ENCODE measurements at places on chromosomes 2 and 18. TPM values are rescaled to one million over a fixed set of nuclear protein-coding genes. Genes with fewer than 3 reads are reported as not detected.
A peak's percentile ranks its signal among the peaks of the same experiment; 100 is the strongest.

DNA sequence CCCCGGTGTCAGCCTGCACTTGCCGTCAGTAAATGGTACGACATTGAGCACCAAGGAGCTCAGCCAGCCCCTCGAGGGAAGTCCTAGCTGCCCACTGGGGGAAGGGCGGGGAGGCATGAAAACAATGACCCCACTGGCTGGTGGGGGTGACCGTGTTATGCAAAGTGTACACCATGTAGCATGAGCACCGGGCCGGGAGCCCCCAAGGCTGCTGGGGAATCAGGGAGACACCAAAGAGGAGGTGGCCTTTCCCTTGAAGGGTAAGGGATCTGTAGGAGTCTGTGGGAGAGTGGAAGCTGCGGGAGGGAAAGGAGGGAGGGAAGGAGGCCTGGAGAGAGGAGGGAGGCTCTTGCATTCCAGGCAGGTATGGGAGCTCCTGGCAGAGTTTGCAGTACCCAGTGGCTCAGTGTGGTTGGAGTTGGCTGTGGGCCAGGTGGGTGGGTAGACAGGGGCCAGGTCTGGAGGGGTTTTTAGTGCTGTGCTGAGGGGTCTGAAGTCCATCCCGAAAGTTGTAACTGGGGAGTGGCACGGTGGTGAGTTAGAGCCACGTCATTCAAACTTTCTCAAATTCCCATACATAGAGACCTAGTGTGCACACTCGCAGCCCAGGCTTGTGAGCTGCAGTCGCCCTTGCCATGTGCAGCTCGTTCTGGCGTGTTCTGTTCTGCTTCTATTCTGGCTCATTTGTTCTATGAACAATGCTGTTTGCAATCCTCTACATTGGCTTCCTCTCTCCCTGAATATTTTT is 22.4 kb downstream of the RRM2 start:
- H3K36me3 ChIP-seq = peaks cover 3% of the 10 kb centered on the region
- no peak overlapping the region for H3K27ac ChIP-seq
- no peak for DNase-seq
- no peak overlapping the region for H3K4me3 ChIP-seq
- H3K4me1 ChIP-seq = no peaks in the 10 kb centered on the region

DNA sequence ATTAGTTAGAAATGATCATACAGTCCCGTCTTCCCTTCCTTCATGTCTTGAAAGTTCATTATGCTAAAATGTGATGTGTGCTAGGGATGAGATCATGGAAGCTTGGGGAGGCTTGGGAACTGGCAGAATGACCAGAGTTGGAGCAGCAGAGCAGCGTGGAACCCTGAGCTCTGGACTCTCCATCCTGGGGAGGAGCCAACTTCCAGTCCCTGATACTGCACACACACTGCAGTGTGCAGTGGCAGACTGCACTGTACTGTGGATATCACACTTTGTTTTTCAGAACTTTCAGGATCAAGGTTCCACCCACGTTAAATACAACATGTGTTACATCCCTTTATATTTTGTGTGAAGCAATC is 27.3 kb upstream of the GREB1 start:
- H3K27ac ChIP-seq = no peak overlapping the region
- no peaks in the 10 kb centered on the region for H3K36me3 ChIP-seq
- no peaks in the 10 kb centered on the region for H3K4me1 ChIP-seq
- no peaks in the 10 kb centered on the region for H3K27me3 ChIP-seq
- H3K4me3 ChIP-seq = no peak overlapping the region

DYNAP gene
- 0.22 TPM for total RNA-seq

ORC2 gene
- total RNA-seq = 82.3 TPM

FAM110C gene
- total RNA-seq = 13.2 TPM

- H3K4me3 ChIP-seq = no peak overlapping the region
- H3K36me3 ChIP-seq = no peaks in the 10 kb centered on the region
- no peaks in the 10 kb centered on the region for H3K4me1 ChIP-seq
- no peak overlapping the region for H3K27ac ChIP-seq
Observed at GRCh38 chr2:196365923-196366322, 194.5 kb upstream of the STK17B start.

DNA sequence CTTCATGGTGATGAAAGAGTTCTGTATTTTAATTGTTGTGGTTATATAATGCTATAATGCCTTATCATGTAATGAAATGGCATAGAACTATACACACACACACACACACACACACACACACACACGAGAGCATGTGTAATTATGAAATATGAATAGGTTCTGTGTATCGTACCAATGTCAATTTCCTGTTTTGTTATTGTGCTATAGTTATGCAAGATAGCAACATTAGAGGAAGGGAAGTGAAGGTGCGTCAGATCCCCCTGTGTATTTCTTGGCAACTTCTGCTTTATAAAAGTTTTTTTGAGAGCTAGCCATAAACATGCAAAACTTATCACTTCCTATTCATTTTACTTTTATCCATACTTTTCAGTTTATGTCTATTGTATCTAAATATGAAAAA is 60.7 kb upstream of the ARHGAP15 start:
- H3K36me3 ChIP-seq = no peaks in the 10 kb centered on the region
- DNase-seq = no peak
- no peaks in the 10 kb centered on the region for H3K4me1 ChIP-seq
- no peaks in the 10 kb centered on the region for H3K27me3 ChIP-seq

DNA sequence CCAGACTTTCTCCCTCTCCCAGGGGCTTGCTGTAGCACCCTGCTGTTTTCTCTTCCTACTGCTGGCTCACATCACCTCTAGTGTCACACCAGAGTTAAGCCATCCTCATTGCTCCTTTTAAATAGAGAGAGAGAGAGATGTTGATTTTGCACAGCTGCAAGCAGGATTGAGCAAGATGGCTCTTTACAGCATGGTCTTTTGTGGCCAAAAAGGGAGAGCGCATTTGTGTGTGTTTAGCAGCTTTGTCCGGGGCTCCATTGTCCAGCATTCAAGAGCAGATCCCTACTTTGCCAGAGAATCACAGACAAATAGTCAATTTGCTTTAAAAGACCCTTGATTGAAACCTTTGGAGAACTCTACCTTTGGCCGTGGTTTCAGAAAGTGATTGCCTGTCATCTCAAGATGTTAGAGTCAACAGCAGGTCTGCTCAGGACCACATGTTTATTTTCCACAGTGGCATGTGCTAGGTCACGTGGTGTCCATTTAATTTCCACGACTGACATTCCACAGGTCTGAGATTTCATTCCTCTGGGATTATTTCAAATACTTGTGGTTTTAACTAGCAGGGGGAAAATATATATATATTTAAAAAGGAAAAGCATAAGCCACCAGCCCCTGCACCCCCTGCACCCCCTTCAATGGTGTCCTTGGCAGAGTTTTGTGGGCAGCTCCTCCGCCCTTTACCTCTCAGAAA is 359.9 kb upstream of the SLC14A2 start:
- H3K4me1 ChIP-seq = no peaks in the 10 kb centered on the region
- no peaks in the 10 kb centered on the region for H3K27me3 ChIP-seq
- no peak overlapping the region for H3K27ac ChIP-seq
- no peaks in the 10 kb centered on the region for H3K36me3 ChIP-seq
- H3K4me3 ChIP-seq = no peak overlapping the region
- DNase-seq = no peak

SPP2 gene
- total RNA-seq = not detected

OXER1 gene
- 1.3 TPM for total RNA-seq

SIX3 gene
- total RNA-seq = 0.21 TPM

IMPACT gene
- 50.6 TPM for total RNA-seq

GRCh38 chr18:50287028-50287440 is 458 bp downstream of the CXXC1 start:
- H3K4me3 ChIP-seq = peak overlapping the region; percentile 97
- H3K36me3 ChIP-seq = peaks cover 22% of the 10 kb centered on the region
- peak overlapping the region; percentile 47 for H3K27ac ChIP-seq
- DNase-seq = no peak
- H3K4me1 ChIP-seq = no peaks in the 10 kb centered on the region
- no peaks in the 10 kb centered on the region for H3K27me3 ChIP-seq

MAPRE2 gene
- total RNA-seq = 32.6 TPM

- no peaks in the 10 kb centered on the region for H3K27me3 ChIP-seq
- DNase-seq = no peak
- no peak overlapping the region for H3K4me3 ChIP-seq
- H3K36me3 ChIP-seq = no peaks in the 10 kb centered on the region
Observed at GRCh38 chr2:47666332-47666731, 116.6 kb upstream of the MSH6 start.

GRCh38 chr2:100137866-100138570 is 4.4 kb downstream of the AFF3 start:
- H3K27me3 ChIP-seq = no peaks in the 10 kb centered on the region
- DNase-seq = no peak
- no peak overlapping the region for H3K27ac ChIP-seq
- no peaks in the 10 kb centered on the region for H3K4me1 ChIP-seq
- no peaks in the 10 kb centered on the region for H3K36me3 ChIP-seq

- no peak overlapping the region for H3K4me3 ChIP-seq
- no peak for DNase-seq
- peaks cover 7% of the 10 kb centered on the region for H3K36me3 ChIP-seq
- no peaks in the 10 kb centered on the region for H3K4me1 ChIP-seq
- H3K27ac ChIP-seq = no peak overlapping the region
Observed at GRCh38 chr2:169818241-169818640, 6.5 kb downstream of the METTL5 start.
